ENCODE measurements at places on chromosomes 2 and 18.

GRCh38 chr2:110869472-110870446 lies 137.4 kb downstream of the ACOXL start:
- DNase-seq: no peak

DNA sequence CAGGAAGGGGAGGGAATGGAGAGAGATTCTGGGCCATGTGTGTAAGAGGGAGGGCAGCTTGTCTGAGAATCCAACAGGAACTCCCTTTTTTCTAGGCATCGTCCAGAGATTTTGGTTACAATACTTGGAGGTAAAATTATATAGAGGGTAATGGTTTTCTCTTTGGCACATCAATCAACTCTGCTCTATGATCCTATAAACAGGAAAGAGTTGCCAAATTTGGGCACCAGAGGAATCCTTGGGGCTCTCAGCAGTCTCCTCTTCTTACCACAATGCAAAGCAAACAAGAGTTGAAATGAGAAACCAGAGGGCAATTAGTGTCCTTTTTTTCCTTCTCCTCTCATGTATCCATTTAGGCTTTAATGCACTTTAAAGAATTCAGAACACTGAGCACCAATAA lies 243.4 kb downstream of the SLC8A1 start:
- no peak for DNase-seq

GRCh38 chr2:157221394-157221988 lies 36.0 kb upstream of the GALNT5 start:
- no peak for DNase-seq

- DNase-seq: no peak
Measured at GRCh38 chr2:222823183-222823930, 37.5 kb upstream of the ACSL3 start.

DNA sequence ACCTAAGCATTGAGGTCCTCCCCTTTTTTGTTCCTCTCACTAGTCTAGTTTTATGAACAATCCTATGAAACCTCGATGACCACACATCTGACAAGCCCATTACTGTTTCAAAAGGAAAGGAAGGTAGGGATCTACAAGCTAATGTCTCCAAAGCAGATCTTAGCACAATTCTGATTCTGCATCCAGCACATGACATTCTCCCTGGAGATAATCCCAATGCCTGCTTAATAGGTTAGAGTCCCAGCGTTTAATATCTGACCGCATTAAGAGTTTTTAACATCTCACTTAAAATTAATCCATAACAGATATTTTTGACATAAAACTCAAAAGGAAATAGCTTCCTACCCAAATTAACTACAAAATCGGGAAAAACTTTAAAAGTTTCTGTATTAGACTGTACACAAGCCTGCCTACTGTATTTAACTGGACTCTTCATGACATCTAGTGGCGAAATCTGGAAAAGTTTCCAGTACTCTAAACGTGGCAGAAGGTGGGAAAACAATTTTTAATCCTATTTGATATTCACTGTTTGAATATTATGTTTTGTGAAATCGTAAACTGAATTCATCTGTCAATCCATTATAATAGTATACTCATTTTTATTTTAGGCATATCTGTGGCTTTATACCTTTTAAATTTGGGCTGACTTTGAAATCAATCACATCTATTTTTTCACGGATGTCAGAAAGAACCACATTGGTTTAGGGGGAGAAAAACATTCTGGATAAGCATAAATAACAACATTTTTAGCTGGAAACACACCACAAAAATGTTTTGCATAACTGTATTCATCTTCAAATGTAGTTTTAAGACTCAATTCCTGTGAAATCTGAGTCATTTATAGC lies 62.4 kb downstream of the TXNL1 start:
- DNase-seq: no peak

DNA sequence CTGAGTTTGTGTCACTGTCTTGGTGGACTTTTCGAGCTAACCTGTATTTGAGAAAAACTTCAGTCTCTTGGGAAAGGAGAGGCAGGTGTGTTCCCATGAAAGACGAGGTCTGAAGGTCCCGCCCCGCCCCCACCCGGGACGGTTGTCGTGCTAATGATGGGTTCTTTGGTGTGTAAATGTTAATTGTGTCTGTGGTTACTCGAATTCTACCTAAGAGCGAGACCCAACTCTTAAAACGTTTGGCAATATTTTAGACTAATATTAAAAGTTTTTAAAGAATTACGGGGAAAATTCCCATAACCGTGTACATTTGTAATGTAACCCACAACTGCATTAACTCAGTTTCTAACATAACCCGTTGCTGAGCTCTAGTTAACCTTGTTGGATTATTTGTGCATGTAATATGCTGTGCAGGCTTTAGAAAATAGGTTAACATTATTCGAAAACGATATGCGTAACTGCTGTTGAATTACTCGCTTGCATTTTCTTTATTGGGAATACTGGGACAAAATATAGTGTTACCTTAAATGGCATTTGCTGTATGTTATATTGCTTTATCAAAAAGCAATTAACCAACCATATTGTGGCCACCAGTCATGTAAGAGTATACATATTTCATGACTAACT lies 833 bp downstream of the EPB41L5 start:
- no peak for DNase-seq

DNA sequence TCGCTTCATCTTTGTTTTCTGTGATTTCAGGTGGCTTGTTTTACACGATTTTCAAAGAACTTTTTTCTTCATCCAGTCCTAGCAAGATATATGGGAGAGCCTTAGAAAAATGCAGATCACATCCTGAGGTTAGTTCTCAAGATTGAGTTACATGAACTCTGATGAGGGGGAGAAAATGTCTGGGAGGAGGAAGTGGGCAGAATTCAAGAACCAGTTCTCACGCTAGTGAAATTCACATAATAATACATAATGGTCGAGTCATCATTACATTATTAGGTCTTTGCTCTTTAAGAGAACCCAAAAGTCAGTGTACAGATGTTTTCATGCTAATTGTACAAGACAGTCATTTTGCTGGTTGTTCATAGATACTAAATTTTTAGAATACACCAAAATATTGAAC lies 7.0 kb downstream of the TIMM21 start:
- DNase-seq: no peak

GRCh38 chr2:20573620-20574422 lies 77.1 kb downstream of the HS1BP3 start:
- DNase-seq: no peak

- no peak for DNase-seq
Measured at GRCh38 chr2:138522556-138522955, 21.0 kb downstream of the SPOPL start.

- no peak for DNase-seq
Measured at GRCh38 chr18:905307-905947, 756 bp downstream of the ADCYAP1 start.

DNA sequence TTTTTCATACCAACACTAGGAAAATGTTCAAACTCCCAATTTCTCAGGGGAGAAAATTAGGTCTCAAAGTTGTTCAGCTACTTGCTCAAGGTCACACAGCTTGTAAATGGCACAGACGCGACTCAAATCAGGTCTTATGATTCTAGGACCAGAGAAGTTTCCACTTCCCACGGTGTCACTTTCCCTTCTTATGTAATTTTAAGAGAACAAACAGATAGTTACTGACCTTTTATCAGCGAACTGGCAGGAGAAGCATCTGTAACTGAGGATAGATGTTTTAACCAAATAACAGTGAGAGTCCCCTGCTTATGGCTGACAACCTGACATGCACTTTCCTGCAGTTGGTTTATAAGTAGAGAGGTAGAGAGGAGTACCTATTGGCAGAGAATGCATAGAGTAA lies 2.1 kb upstream of the KCNJ3 start:
- DNase-seq: no peak

- no peak for DNase-seq
Measured at GRCh38 chr2:176585791-176586190, 316.5 kb downstream of the MTX2 start.

DNA sequence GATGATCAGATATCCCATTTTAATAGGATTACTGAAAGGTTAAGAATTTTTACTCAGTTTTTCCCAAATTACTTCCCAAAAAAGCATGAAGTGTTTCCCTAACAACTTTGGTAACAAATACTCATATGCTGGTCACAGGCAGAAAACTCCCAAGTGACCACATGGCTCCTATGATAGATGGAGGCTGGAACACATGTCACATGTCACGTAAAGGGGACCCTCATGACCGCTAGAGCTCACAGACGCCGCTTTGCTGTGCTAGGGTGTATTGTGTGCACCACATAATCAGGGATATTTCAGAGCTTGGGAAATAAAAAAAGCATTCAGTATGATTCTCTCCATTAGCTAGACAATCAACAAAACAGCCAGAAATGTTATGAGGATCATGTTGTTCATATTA lies 228.2 kb downstream of the TMEM163 start:
- no peak for DNase-seq

- no peak for DNase-seq
Measured at GRCh38 chr18:34039201-34039600, 185.5 kb downstream of the NOL4 start.

GRCh38 chr2:133262893-133263292 lies 305.4 kb downstream of the NCKAP5 start:
- DNase-seq: no peak

- DNase-seq: no peak
Measured at GRCh38 chr2:223901854-223902253, 43.3 kb downstream of the WDFY1 start.

DNA sequence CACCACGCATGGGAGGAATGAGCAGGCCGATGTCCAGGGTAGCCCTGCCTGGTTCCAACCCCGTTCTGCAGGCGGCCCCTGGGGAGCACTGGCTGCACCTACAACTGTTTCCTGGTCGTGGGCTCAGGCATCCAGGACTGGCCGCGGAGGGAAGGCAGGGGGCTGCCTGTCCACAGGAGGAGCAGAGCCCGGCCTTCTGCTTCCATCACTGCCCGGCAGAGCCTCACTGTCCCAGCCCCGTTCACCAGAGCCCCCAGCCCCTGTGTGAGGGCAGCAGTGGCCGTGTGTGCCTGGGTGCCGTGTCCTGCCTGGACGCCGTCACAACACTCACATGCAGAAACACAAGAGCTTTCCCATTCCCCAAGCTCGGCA lies 56.2 kb downstream of the KCNG2 start:
- no peak for DNase-seq

DNA sequence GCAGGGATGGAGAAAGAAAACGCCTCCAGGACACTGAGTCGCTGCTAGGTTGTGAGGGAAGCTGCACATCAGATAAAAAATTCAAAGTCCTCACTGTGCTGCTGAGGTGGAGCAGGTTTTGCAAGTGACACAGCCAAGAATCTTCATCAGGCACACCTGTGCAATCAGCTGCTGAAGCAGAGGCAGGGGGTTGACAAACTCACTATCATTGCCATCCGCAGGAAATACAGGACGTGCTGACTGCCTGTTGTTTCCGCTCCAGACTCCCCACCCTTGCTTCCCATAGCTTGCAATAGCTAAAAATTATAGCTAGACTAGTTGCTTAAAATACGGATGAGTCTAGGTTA lies 147.8 kb upstream of the FHL2 start:
- no peak for DNase-seq

GRCh38 chr2:190766174-190766572 lies 114.4 kb upstream of the GLS start:
- no peak for DNase-seq

GRCh38 chr2:161881465-161881864 lies 192.6 kb downstream of the DPP4 start:
- DNase-seq: no peak

DNA sequence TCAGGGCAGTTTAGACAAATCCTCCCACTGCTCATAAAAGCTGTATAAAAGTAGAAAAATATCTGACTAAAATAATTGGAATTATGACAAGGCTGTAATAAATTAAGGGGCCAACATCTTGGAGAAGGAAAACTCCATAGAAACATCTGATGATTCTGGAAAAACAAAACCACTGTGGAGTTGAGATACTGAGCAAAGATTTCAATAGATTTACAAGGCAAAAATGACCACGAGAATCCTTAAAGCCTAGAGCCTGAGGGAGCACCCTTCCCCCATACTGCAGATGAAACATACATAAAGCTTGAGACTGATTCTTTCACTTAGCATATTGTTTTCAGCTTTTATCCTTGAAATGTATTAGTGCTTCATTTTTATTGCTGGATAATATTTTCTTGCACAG lies 286.4 kb upstream of the MMADHC start:
- DNase-seq: no peak

GRCh38 chr2:120567128-120567527 lies 168.5 kb upstream of the GLI2 start:
- DNase-seq: no peak

GRCh38 chr2:37642907-37643729 lies 28.3 kb downstream of the CDC42EP3 start:
- DNase-seq: no peak

DNA sequence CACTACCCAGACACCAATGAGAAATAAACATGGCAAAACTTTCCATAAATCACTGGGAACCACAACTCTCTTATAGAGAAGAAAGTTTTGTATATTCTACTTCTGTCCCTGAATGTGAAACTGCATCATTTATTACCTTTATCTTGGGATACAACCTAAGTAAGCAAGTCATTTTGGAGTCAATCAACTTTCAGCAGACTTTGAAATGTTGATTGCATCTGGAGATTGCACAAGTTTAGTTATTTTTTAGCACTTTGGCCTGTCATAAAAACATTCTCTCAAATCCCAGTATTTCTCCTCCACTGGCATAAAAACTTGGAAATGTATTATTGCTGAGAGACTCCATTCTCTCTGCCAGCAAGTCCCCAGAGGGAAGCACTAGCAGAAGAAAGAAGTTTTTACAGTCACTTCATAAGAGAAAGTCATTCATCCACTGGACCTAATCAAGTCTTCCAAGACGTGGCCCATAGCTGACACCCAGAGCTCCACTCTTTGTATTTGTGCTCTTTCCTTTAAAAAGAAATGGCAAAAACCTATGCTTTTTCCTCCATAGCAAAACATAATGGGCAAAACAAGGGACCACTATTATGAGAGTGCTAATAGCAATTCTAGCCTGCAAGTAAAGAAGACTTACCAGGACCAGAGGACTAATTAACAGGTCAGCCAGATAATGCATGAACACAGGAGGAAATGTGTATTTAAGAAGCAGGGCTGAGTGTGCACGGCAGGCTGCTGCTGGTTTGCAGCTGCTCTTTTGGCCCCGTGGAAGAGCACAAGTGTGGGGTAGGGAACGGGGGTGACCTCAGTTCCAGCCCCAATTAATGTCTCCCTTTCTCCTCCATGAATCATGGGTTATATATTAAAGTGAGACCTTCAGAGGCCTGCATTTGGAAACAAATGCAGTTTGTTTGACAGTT lies 171.5 kb downstream of the INO80D start:
- DNase-seq: no peak

- no peak for DNase-seq
Measured at GRCh38 chr2:65687614-65688013, 255.2 kb upstream of the SPRED2 start.

DNA sequence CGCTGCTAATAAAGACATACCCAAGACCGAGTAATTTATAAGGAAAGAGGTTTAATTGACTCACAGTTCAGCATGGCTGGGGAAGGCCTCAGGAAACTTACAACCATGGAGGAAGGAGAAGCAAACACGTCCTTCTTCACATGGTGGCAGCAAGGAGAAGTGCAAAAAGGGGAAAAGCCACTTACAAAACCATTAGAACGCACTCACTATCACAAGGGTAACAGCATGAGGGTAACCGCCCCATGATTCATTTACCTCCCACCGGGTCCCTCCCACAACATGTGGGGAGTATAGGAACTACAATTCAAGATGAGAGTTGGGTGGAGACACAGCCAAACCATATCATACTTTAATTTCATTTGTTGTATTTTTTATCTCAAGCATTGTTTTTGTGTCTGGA lies 67.5 kb downstream of the ATP9B start:
- DNase-seq: no peak

Measured in stimulated activated CD4-positive, alpha-beta T cell treated with anti-CD3 and anti-CD28 coated beads, Interleukin-1b, Interleukin-23, amount 100 ng/mL, for 4 hours (primary cell).